ENCODE measurements at places on chromosomes 4 and X. TPM values are rescaled to one million over a fixed set of nuclear protein-coding genes. Genes with fewer than 3 reads are reported as not detected.

GRCh38 chrX:80022363-80023031 lies 7.9 kb downstream of the TBX22 start:
- H3K27me3 ChIP-seq = no peaks in the 10 kb centered on the region
- no peaks in the 10 kb centered on the region for H3K36me3 ChIP-seq
- DNase-seq = no peak
- no peak overlapping the region for H3K27ac ChIP-seq

ARMCX4 gene
- total RNA-seq = 5.8 TPM

DNA sequence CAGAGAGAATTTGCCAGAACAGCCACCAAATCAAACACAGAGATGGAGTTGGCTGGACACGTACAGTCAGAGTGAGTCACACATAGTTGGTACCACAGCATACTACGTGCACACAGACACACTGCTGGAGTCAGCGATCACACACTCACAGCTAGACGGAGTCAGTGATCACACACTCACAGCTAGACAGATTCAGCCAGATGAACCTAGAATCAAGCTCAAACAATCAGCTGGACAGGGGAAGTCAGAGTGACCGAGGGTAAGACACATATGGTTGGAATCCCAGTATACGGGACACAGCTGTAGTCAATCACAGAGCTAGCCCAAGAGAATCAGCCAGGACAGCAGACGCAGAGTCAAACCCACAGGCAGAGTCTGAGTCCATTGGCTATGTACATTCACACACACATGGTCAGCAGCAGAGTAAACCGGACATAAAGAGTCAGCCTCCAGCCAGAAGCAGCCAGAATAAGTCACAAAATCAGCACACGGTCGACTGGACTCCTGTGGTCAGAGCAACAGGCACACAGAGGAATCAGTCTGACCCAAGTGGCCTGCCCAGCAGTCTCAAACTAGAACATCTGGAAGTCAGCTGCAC lies 4.6 kb downstream of the SLC38A5 start:
- peaks cover 45% of the 10 kb centered on the region for H3K4me1 ChIP-seq
- peaks cover 54% of the 10 kb centered on the region for H3K36me3 ChIP-seq
- no peaks in the 10 kb centered on the region for H3K27me3 ChIP-seq

DNA sequence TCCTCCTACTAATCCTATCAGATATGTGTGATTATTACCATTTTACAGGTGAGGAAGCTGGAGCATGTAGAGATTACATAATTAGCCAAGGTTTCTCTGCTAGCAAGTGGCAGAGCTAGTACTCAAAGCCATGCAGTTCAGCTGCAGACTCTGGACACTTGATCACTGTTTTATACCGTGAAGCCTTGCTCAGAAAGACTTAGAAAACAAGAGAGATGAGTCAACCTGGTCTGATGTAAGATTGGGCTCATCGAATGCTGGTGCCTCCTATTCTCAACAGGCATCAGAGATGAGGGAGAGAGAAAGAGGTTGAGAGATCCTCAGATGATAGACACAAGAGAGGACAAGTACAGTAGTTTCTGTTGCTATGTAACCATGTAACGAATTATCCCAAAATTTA lies 19.0 kb upstream of the PDE5A start:
- no peak for DNase-seq
- H3K4me3 ChIP-seq = no peak overlapping the region
- no peaks in the 10 kb centered on the region for H3K4me1 ChIP-seq
- H3K27me3 ChIP-seq = peaks cover 12% of the 10 kb centered on the region
- no peak overlapping the region for H3K27ac ChIP-seq

NHSL2 gene
- 0.58 TPM for total RNA-seq

DNA sequence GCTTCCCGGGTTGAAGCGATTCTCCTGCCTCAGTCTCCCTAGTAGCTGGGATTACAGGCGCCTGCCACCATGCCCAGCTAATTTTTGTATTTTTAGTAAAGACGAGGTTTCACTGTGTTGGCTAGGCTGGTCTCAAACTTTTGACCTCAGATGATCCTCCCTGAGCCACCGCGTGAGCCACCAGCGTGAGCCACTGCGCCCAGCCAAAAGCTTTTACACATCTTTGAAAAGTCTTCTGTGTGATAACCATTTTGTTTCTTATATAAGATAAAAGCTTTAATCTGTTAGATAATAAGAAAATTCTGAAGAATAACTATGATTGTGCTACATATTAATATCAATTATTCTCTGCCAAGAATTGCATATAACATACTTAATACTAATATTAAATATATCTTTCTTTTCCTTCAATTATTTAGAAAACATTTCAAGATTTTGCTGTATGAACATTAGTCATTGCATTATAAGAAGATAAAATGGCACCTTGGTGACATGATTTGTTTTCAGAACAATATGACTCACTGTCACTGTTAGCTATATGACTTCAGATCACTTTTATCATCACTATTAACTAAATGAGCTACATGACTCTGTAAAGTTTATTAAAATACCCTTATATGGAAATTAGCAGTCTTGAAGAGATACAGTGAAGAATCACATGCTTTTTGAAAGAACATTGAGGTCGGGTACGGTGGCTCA lies 33.4 kb downstream of the RUFY3 start:
- H3K27me3 ChIP-seq = no peaks in the 10 kb centered on the region
- H3K4me3 ChIP-seq = no peak overlapping the region
- no peak for DNase-seq
- no peak overlapping the region for H3K27ac ChIP-seq
- H3K36me3 ChIP-seq = peaks cover 1% of the 10 kb centered on the region

COX7B2 gene
- total RNA-seq = not detected
